ENCODE measurements at places on chromosomes 16 and 17.

GRCh38 chr16:4323845-4324488 is 8.1 kb downstream of the GLIS2 start:
- DNase-seq = no peak

GRCh38 chr17:50181591-50182560 is 16.1 kb downstream of the SGCA start:
- DNase-seq = no peak

DNA sequence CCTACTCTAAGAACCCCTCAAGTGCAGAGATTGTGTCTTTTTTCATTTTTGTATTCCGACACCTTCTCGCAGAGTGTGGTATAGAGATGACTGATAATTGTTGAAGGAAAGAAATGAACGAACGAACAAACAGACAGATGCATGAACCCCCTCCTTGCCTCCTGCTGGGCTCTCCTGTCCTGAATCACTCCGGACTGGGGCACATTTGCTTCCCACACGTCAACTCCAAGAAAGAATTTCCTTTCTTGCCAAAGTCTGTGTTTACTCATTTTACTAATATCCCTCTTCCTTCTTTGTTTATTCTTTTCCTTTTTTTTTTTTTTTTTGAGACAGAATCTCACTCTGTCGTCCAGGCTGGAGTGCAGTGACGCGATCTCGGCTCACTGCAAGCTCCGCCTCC is 37.5 kb upstream of the BHLHA9 start:
- DNase-seq = peak; percentile 64

DNA sequence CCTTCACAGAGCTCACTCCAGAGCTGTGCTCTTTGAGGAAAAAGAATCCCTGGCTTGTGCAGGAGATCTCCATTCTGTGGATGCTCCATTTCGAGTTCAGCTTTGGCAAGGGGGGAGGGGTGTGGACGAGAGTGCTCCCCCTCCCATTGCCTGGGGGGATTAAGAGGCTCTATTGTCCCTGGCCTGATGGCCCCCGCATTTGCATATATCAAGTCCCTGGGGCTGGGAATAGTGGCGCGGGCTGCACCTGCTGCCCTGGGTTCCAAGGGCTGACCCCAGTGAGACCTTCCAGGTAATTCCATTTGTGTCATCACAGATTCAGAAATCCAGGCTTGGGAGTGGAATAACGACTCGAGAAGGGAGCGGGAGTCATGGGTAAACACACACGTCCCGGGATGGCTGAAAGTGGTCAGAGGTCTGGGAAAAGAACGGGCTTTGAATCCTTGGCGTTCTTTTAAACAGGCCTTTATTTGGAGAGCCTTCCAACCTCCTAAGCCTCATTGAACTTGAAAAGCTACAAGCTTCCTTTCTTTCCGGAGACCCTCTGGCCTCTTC is 479.3 kb downstream of the HS3ST3B1 start:
- DNase-seq = no peak

- DNase-seq = no peak
Observed at GRCh38 chr17:27240086-27240801, 53.7 kb upstream of the WSB1 start.

DNA sequence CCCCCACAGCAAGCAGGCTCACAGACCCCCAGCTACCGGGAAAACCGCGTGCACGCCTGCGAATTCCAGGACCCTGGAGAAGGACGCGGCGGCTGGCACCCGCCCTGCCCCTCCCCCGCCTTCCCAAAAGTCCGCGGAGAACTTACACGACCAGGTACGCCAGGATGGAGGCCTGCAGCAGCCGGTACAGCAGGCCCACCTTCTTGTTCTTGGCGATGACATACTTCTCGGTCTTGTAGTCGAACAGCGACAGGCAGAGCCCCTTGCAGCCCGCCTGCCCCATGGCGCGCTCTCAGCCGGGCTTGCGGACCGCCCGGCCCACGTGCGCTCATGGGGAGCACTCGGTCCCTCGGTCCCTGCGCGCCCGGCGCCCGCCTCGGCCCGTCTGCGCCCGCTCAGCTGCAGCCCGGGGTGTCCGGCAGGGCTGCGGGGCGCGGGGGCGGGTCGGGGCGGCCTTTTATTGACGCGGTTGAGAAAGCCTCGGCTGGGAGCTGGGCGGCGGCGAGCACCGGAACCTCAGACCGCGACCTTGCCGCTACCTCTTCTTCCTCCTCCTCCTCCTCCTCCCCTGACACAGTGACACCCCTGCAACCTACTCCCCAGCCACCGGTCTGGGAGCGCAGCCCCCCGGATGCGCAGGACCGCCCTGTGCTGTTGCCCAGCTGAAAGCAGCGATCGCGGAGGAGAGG is at the start of gene P2RX5:
Gene P2RX5, minus strand, starts transcription at position 433 of the 689 bp plus-strand sequence. Its CDS starts 150 bp downstream, at position 283.
- no peak for DNase-seq

- DNase-seq = no peak
Observed at GRCh38 chr16:23650674-23651416, 9.6 kb downstream of the DCTN5 start.

GRCh38 chr16:21100447-21100846 is 50.2 kb downstream of the DNAH3 start:
- DNase-seq = no peak

DNA sequence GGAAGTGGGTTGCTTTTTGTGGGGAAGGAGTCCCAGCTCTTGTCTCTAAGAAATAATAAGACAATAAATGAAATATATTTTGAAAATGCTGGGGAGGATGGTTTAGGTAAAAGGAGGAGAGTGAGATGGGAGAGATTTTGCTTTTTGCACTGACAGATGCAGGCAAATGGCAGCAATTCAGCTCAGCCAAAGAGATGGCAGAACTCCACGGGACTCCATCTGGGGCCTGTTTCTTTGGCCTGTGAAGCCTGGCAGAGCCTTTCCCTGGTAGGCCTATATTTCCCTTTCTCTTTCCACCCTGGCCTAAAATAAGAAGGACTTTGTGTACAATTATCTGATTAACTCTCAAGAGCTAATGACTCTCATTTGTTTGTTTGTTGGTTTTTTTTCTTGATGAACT is 1525.1 kb downstream of the CDH11 start:
- DNase-seq = no peak

DNA sequence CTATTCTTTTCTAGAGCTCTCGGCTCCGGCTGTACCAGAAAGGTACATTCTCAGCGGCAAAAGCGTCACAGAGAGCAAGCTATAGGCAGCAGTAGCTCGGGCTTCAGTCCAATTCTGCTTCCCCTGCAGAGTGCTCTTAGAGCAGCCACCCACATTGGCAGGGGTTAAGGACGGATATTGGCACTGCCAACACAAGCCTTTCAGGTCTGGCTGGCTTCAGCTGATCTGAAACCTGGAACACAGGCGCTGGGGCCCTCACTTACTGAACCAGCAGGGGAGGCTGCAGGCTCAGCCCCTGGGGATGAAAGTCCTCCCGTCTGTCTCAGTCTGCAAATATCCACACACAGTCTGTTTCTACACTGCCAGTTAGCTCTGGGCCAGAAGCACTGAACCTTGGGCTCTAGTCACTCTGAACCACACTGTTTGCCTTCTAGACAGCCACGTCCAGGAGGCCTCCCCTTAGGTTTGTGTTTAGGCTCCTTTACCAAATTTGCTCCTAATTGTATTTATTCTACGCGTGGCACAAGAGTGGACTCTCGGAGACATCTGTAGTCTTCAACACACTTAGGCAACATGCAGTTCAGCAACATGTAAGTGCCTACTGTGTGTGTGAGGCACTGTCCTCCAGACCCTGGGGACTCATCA is 40.1 kb downstream of the HIC1 start:
- no peak for DNase-seq

DNA sequence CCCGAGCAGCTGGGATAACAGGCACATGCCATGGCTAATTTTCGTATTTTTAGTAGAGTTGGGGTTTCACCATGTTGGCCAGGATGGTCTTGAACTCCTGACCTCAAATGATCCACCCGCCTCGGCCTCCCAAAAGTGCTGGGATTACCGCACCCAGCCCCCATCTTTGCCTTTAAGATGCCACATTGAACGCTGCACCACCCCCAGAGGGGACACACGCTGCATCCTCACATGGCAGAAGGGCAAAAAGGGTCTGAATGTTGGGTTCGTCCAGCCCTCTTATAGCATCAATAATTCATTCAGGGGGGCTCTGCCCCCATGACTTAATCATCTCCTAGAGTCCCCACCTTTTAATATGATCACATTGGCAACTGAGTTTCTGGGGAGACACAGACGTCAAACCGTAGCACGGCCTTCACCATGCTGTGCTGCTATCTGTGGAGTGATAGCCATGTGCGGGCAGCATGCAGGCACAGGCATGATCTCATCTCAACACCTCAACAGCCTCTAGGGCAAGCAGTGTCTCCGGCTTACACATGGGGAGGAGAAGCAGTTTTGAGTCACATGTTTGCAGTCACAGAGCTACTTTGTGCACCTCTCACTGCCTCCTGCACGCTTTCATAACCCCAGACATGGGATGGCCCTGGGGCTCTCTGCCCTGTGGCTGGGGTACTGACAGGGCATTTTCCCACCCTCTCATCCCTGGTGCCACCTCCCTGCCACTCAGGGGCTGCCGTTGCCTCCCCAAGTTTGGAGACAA is 30.0 kb downstream of the IL21R start:
- DNase-seq = no peak

DNA sequence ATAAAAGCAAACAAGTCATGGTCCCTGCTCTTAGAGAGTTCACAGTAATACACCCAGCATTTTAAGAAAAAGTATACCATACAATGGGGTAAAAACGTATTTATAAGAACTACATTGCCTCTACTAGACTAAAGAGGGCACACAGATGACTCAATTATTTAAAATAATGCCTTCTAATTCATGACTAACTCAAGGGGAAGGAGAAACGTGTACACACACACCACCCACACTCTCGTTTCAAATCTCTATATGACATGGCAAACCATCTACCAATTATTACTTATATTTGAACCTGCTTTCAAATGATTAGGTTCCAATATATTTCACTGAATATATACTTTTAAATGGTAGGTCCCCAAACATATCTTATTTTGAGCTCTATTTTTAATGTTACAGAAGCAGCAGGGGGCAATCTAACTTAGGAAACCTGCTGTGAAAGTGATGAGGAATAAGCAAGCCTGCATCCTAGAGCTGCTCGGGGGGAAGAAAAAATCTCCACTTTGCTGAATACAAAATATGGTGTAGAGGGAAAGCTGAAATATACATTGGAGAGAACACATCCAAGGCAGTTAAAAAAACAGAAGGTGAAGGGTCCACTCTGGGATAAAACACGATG is 232.4 kb upstream of the PSMD7 start:
- DNase-seq = no peak
